ENCODE measurements at places on chromosomes 4 and X.

- no peak for DNase-seq
Measured at GRCh38 chrX:19647731-19648588, 132.7 kb upstream of the MAP3K15 start.

DNA sequence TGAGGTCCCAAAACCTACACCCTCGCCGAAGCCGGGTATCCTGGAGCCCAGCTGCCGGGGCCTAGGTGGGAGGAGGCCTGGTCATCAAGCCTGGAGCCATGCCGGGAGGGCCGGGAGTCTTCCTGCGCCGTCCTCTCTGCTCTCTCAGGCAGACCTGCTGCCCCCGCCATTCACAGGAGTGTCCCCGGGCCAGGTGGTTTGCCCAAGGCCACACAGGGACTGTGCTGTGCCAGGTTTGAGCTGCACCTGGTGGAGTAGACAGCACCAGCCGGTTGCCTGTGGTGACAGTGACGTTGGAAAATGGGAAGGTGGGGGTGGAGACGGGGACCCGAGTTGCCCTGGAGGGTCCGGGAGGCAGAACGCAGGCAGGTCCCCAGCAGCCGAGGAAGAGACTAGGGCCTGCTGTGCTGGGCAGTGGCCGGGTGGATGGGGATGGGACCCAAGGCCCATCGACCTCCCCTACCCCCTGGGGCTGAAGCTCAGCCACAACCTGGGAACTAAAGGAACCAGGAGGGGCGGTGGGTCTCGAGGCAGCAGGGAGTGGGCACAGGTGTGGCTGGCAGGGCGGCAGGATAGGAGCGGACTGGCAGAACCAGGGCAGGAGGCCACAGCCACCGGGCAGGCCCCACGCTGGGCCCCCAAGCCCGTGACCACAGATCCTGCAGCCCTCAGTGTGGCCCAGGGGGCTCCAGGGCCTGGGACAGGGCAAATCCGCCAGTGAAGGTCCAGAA, 9.5 kb downstream of the DOK7 start:
- DNase-seq: no peak

- DNase-seq: peak; percentile 41
Measured at GRCh38 chr4:14018191-14018853, 390.8 kb upstream of the BOD1L1 start.

DNA sequence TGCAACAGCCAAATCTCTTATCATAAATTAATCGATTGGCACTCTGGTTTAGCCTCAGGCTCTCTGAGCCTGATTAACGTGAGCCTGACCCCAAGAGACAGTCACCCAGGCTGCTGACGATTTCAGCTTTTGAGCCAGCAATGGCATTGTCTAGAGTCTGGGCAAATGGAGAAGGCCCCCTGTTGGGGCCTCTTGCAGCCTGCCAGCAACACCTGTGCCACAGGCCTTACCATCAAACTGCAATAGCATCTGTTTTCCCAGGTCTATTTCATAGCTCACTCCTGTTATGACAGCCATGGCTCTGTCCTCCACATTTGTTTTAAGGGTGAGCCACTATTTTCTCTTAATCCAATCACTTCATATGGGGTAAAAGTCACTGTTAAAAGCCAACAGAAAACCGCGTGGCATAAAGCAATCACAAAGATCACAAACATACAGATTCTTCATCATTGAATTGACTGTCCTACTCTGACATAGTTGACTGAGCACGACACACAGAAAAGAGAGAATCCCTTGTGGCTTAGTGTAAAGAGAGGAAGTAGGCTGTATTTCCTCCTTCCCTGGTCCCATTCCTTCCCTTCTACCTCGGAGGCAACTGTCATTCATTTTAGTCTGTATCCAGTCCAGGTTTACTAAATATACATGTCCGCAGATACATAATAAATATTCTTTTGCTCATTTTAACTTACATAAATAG, 47.8 kb downstream of the SLC9A7 start:
- no peak for DNase-seq

GRCh38 chr4:152628128-152628527, 51.7 kb downstream of the TMEM154 start:
- peak; percentile 25 for DNase-seq

- DNase-seq: no peak
Measured at GRCh38 chr4:1500966-1501753, 94.9 kb upstream of the NKX1-1 start.

GRCh38 chr4:7197910-7198309, 5.6 kb downstream of the SORCS2 start:
- DNase-seq: no peak

- no peak for DNase-seq
Measured at GRCh38 chr4:56972809-56973208, 4.6 kb downstream of the NOA1 start.

DNA sequence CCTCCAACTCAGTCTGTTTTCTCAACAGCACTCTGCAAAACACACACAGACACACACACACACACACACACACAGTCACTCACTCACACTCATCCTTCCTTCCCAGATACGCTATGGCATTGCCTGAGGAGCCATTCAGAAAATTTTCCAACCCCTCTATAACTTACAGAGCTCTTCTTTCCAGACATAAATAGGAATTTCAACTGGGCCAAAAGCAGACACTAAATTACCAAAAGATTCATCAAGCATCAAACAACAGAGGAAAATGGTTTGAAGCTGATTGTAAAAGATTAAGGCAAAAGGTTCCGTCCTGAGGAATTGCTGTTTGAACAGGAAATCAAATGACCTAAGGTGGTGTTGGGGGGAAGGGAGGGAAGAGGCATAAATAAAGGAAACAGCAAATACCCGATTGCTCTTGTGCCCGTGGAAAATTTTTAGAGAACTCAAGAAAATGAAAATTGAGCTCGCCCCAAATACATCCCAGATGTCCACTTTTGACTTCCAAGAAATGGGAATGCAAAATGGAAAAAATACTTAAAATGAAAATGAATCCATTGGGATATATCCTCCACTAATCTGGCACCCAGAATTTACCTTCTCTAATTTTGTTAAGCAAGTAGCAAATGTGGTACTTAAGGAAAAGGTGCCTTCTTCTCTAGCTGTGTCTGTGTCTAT, 183.6 kb downstream of the QDPR start:
- DNase-seq: no peak

All from iris pigment epithelial cell (primary cell).